ENCODE measurements at places on chromosomes 1 and 21. TPM values are rescaled to one million over a fixed set of nuclear protein-coding genes. Genes with fewer than 3 reads are reported as not detected.

Gene VHLL
- total RNA-seq: not detected

Gene S100A7
- total RNA-seq: not detected

Gene GABRD
- total RNA-seq: 0.66 TPM

Gene GUCA2B
- total RNA-seq: 0.37 TPM

Gene MAP3K6
- 16.9 TPM for total RNA-seq

Gene MYBPH
- not detected for total RNA-seq

Gene NOS1AP
- total RNA-seq: 0.53 TPM

Gene AGBL4
- not detected for total RNA-seq

Gene SLC5A9
- total RNA-seq: not detected

Gene NTMT2
- total RNA-seq: not detected

Gene SMIM1
- total RNA-seq: 1.4 TPM

Gene PIP5K1A
- 52.8 TPM for total RNA-seq

Gene MAP3K21
- 9.2 TPM for total RNA-seq

Gene ZSCAN20
- 1.6 TPM for total RNA-seq

Gene CAMSAP2
- 18.8 TPM for total RNA-seq

Gene FMN2
- total RNA-seq: 3.2 TPM

Gene FAM20B
- total RNA-seq: 14.9 TPM

Gene SPATA1
- not detected for total RNA-seq

Gene KCNQ4
- total RNA-seq: 0.38 TPM

Gene LEFTY1
- total RNA-seq: 1.9 TPM

Gene PTPRF
- 90.9 TPM for total RNA-seq

Gene PTGS2
- total RNA-seq: 3.5 TPM

Gene ARHGAP30
- total RNA-seq: 0.09 TPM

Gene ZSWIM5
- total RNA-seq: 0.69 TPM

Gene KRTAP7-1
- not detected for total RNA-seq

Gene VPS45
- total RNA-seq: 15.6 TPM

Gene RNF207
- 13.8 TPM for total RNA-seq

Gene ADGRL2
- 7.3 TPM for total RNA-seq

Gene STMN1
- 220 TPM for total RNA-seq

Gene OLFML2B
- total RNA-seq: 0.49 TPM

Gene CCDC27
- not detected for total RNA-seq

Gene SPRR1A
- total RNA-seq: not detected

Gene CELA2A
- total RNA-seq: not detected

Gene FCGR1A
- not detected for total RNA-seq

Gene RHCE
- not detected for total RNA-seq

Gene CEP170
- 24.8 TPM for total RNA-seq

Gene CNR2
- 0.01 TPM for total RNA-seq

Gene IL22RA1
- 9.7 TPM for total RNA-seq

Gene HES5
- total RNA-seq: not detected

Gene LCE6A
- not detected for total RNA-seq

Gene RORC
- total RNA-seq: 0.05 TPM

Gene LEMD1
- not detected for total RNA-seq

Gene SH2D1B
- total RNA-seq: 0.10 TPM

Gene SLC30A10
- 0.03 TPM for total RNA-seq

Gene MATN1
- 0.02 TPM for total RNA-seq

Gene SCYL3
- 3.3 TPM for total RNA-seq

Gene RBM8A
- 255 TPM for total RNA-seq

Gene PSRC1
- total RNA-seq: 22.3 TPM

Gene UROD
- total RNA-seq: 46.5 TPM

Gene PRXL2B
- 24.3 TPM for total RNA-seq

Gene KCNJ15
- total RNA-seq: 0.12 TPM

Gene DDX20
- 8.9 TPM for total RNA-seq

Gene CALML6
- total RNA-seq: 0.23 TPM

Gene GUCA2A
- total RNA-seq: not detected

Gene LIN28A
- not detected for total RNA-seq
